WTC11 (cell line): ENCODE measurements at places on chromosomes 1 and 21. TPM values are rescaled to one million over a fixed set of nuclear protein-coding genes. Genes with fewer than 3 reads are reported as not detected.

Gene RBBP5
- total RNA-seq, result 18.5 to 23.8 TPM (median 20.1 TPM) in 3 replicates

DNA sequence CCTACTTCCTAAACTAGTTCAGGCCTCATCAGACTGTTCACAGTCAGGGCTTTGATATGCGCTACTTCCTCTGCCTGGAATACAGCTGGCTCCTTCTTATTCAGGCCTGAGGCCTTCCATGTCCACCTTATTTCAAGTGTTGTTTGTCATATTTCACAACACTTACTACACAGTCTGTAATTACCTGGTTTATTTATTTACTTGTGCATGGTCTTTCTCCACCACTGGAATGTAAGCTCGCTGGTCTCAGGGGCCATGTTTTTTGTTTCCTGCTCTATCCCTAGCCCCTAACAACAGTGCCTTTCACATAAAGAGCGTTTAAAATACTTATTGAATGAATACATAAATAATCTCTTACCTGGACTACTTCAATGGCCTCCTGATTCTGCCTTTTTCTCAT is 4.6 kb upstream of the SRSF4 start:
- peak overlapping the region; percentile 98 for H3K27ac ChIP-seq
- DNase-seq, result no peak
- H3K36me3 ChIP-seq, result peaks cover 6% of the 10 kb centered on the region
- H3K4me1 ChIP-seq, result peaks cover 46% of the 10 kb centered on the region
- H3K4me3 ChIP-seq, result peak overlapping the region; percentile 24

- no peak overlapping the region for H3K4me3 ChIP-seq
- H3K27ac ChIP-seq, result no peak overlapping the region
- peaks cover 41% of the 10 kb centered on the region for H3K4me1 ChIP-seq
Observed at GRCh38 chr1:163535401-163535800, 213.6 kb downstream of the NUF2 start.

Gene TEKT2
- total RNA-seq, result 1.9 to 2.5 TPM (median 2.0 TPM) in 3 replicates

- no peak overlapping the region for H3K27ac ChIP-seq
- no peak overlapping the region for H3K4me3 ChIP-seq
- no peak for DNase-seq
- no peaks in the 10 kb centered on the region for H3K36me3 ChIP-seq
Observed at GRCh38 chr21:43345746-43346409, 81.1 kb downstream of the SIK1 start.

Gene GJB3
- total RNA-seq, result 0.34 to 0.48 TPM (median 0.46 TPM) in 3 replicates

Gene SDC3
- total RNA-seq, result 31.1 to 32.3 TPM (median 31.2 TPM) in 3 replicates

DNA sequence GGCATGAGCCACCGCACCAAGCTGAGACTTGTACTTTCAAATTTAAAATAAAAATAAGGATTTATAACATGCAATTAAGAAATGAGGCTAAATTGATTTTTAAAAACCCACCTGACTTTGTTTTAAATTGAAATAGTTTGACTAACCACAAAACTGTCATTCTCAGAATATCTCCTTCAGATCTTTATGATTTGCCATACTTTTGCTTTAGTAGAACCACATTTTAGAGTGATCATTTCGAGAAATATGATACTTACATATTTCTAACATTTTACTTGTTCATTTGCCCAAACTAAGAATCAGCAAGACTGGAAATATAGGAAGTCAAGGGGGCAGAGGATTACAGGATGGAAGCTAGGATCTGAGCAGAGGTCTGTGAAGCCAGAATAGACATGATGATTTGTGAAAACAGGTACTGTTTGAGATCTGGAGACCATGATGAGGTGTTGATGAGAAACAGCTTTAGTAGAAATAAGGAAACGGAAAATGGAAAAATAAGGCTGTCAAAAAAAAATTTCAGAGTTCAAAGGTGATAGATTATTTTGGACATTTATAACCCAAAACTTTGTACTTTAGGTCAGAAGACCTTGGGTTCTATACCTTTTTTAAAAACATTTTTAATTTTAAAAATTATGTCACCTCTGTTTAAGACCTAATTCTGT is 44.8 kb downstream of the GIPC2 start:
- no peaks in the 10 kb centered on the region for H3K27me3 ChIP-seq
- peaks cover 10% of the 10 kb centered on the region for H3K4me1 ChIP-seq
- H3K27ac ChIP-seq, result peak overlapping the region; percentile 16; the same call in 1 of the 2 replicates
- DNase-seq, result no peak

Gene OR2T34
- total RNA-seq, result not detected in 3 replicates

Gene AIRE
- total RNA-seq, result 0.05 to 0.09 TPM in 2 of 3 replicates, not detected in the other

DNA sequence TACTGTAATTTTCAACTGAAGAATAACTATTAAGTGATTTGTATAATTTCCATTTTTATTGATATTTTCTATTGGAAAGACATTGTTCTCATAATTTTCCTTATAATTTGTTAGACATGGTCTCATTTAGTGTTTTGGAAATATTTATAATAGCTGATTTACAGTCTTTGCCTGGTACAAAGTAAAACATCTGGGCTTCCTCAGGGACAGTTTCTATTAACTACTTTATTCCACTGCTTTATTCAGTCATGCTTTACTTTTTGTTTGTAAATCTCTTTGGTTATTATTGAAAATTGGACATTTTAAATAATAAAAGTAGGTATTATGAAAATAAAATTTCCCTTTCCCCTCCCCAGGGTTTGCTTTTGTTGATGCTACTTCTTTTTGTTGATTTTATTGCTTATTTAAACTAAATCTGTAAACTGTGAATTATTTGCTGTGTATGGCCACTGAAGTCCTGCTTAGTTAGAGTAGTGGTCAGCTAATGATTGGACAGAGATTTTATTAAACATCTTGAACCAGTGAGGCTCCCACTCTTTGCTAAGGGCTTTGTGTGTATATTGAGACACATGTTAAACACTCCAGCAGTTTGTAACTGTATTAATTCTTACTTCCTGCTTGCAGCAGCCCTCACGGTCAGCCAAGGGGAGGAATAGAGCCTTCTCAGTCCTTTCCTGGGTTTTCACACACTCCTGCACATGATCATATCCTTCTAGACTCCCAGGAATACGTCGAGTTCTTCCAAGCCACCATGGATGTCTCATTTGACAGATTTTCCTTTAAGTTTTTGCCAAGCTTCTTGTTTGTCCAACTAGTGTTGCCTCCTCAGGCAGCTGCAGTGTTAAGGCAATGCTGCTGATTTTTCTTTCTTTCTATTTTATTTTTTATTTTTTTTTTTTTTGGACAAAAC is 994.6 kb upstream of the PRMT6 start:
- peaks cover 10% of the 10 kb centered on the region for H3K4me1 ChIP-seq
- H3K27ac ChIP-seq, result no peak overlapping the region
- no peaks in the 10 kb centered on the region for H3K27me3 ChIP-seq
- no peaks in the 10 kb centered on the region for H3K36me3 ChIP-seq
- no peak overlapping the region for H3K4me3 ChIP-seq

GRCh38 chr1:6239950-6240768 is 3.8 kb upstream of the HES3 start:
- H3K36me3 ChIP-seq, result no peaks in the 10 kb centered on the region
- H3K4me1 ChIP-seq, result peaks cover 52% of the 10 kb centered on the region
- peak overlapping the region; percentile 59 for H3K4me3 ChIP-seq
- DNase-seq, result no peak
- H3K27me3 ChIP-seq, result peaks cover 9% of the 10 kb centered on the region

GRCh38 chr1:224988042-224988441 is 58.6 kb downstream of the DNAH14 start:
- no peaks in the 10 kb centered on the region for H3K4me1 ChIP-seq
- H3K27me3 ChIP-seq, result peaks cover 82% of the 10 kb centered on the region
- no peak overlapping the region for H3K27ac ChIP-seq

Gene PKP1
- total RNA-seq, result 0.18 to 0.41 TPM (median 0.24 TPM) in 3 replicates

- no peaks in the 10 kb centered on the region for H3K27me3 ChIP-seq
- H3K4me3 ChIP-seq, result no peak overlapping the region
- peak overlapping the region; percentile 17 for H3K27ac ChIP-seq
- peaks cover 25% of the 10 kb centered on the region for H3K4me1 ChIP-seq
Observed at GRCh38 chr1:85612704-85613361, 32.3 kb downstream of the CCN1 start.

- no peaks in the 10 kb centered on the region for H3K4me1 ChIP-seq
- H3K36me3 ChIP-seq, result no peaks in the 10 kb centered on the region
- no peak for DNase-seq
Observed at GRCh38 chr1:161816201-161816600, 50.1 kb downstream of the ATF6 start.

- H3K36me3 ChIP-seq, result no peaks in the 10 kb centered on the region
- peaks cover 10% of the 10 kb centered on the region; the same call in 1 of the 2 replicates for H3K4me1 ChIP-seq
- H3K4me3 ChIP-seq, result no peak overlapping the region
- DNase-seq, result no peak
- peaks cover 25% of the 10 kb centered on the region for H3K27me3 ChIP-seq
Observed at GRCh38 chr1:1596493-1597274, 3.3 kb downstream of the FNDC10 start.

GRCh38 chr1:180854001-180854400 is 58.7 kb upstream of the KIAA1614 start:
- peak overlapping the region; percentile 66; the same call in 1 of the 2 replicates for H3K27ac ChIP-seq
- DNase-seq, result no peak
- peaks cover 2% of the 10 kb centered on the region; the same call in 1 of the 2 replicates for H3K36me3 ChIP-seq
- H3K27me3 ChIP-seq, result no peaks in the 10 kb centered on the region

Gene PLXNA2
- total RNA-seq, result 2.4 to 4.2 TPM (median 3.5 TPM) in 3 replicates

DNA sequence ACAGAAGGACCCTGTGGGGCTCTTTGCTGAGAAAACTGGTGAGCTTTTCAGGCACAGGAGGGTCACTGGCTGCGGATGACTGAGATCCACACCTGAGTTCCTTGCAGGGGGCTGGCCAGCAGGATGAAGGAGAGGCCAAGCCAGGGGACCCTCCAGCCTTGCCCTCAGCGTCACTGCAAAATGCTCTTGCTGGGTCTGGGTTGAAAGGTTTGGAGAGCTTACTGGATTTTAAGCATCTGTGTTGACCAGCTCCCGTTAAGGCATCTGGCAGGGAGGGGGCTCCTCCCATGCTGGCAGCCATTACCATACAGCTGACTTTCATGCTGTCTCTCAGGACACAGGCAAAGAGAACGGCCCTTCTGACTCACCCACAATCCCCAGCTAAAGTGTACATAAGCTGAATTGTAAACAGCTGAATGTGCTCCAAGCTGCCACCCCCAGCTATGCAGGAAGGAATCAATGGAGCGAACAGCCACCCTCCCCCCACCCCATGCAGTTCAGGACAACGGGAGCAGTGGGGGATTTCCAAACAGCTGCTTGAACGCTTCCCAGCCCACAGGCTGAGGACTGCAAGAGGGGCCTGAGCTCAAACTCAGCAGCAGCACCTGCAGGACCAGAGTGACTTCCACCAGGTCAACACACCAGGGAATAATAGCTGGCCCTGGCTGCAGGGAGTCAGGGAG is 21.3 kb upstream of the A3GALT2 start:
- peaks cover 63% of the 10 kb centered on the region for H3K4me1 ChIP-seq
- H3K36me3 ChIP-seq, result no peaks in the 10 kb centered on the region
- peak; percentile 46 for DNase-seq

DNA sequence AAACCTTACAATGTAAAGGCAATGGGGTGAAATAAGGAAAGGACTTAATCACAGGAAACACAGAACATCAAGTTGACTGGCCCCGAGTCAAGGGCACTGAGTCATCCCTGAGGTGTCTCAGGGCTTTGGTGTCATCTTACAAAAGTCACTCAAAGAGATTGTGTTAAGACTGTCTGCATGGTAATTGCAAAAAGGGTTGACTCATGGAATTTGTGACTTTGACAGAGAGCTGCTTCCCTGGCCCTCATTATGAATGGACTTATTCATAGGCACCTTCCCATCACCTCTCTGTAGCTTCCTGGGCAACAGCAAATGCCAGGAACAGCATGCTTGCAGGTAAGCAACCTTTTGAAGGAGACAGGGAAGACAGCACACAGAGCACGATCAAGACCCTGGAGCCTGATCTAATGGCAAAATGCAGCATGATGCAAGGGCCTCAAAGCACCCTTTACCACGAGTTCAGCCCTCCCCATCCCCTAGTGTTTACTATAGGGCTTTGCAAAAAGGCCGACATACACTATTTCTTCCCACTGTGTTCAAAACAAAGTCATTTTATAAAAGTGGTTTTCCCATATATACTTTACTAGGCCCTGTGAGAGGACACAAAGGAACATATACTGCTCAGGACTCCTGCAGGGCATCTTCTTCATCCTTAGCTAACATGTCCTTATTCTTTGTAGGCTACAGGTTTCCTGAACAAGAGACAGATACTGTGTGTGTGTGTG is 17.1 kb downstream of the ZP4 start:
- H3K4me3 ChIP-seq, result no peak overlapping the region
- H3K4me1 ChIP-seq, result peaks cover 24% of the 10 kb centered on the region
- H3K27me3 ChIP-seq, result no peaks in the 10 kb centered on the region

- DNase-seq, result no peak
- H3K4me1 ChIP-seq, result peaks cover 27% of the 10 kb centered on the region
- no peak overlapping the region for H3K4me3 ChIP-seq
- H3K36me3 ChIP-seq, result no peaks in the 10 kb centered on the region
Observed at GRCh38 chr21:29812947-29813346, 126.8 kb downstream of the GRIK1 start.

- H3K36me3 ChIP-seq, result peaks cover 10% of the 10 kb centered on the region; the same call in 1 of the 2 replicates
- DNase-seq, result no peak
- H3K4me1 ChIP-seq, result peaks cover 6% of the 10 kb centered on the region
- no peak overlapping the region for H3K27ac ChIP-seq
- H3K27me3 ChIP-seq, result no peaks in the 10 kb centered on the region
Observed at GRCh38 chr1:36133484-36133883, 8.5 kb upstream of the COL8A2 start.

DNA sequence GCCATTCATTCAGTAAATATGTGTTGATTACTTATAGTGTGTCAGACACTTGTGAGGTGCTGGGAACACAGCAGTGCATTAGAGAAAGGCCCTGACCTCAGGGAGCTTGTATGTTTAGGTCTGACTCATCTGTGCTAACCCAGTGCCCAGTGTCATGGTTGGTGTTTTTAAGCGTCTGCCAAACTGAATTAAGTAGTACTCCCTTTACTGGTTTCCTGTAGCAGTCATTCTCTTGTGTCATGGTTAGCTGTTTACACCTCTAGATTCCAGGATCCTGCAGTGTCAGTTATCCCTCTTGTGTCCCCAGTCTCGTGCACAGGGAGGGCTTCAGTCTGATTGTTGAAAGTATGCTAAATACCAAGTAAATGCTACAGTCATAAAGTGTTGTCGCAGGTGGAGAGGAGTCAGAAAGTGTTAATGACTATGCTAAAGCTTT is 14.2 kb downstream of the UCK2 start:
- DNase-seq, result no peak
- H3K27ac ChIP-seq, result peak overlapping the region; percentile 10
- no peaks in the 10 kb centered on the region for H3K36me3 ChIP-seq
- no peaks in the 10 kb centered on the region for H3K27me3 ChIP-seq
- H3K4me1 ChIP-seq, result peaks cover 74% of the 10 kb centered on the region

DNA sequence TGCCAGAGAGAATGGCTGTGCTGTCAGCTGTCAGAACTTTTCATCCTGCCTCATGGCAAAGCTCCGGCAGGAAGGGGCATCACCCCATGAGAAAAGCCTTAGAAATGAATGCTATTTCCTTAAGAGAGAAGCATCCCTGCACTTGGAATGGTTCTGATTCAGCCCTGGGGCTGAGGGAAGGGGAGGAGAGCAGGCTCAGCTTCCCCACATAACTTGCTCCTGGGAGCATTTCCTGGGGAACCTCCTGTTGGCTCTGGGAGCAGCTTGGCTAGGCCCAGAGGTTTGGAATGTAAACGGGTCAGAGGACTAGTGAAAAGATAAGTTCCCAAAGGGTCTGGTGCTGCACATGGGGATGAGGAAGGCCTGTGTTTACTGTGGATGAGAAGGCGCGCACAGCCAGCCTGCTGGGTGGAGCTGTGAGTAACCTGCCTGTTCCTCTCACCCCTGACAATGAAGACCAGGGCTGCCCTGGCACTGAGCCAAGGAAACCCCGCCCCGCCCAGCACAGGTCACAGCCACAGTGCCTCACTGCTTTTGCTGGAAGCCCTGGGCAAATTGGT is 5.0 kb downstream of the PRELP start:
- H3K36me3 ChIP-seq, result no peaks in the 10 kb centered on the region
- DNase-seq, result peak; percentile 45
- no peaks in the 10 kb centered on the region; the same call in 1 of the 2 replicates for H3K27me3 ChIP-seq
- no peak overlapping the region for H3K27ac ChIP-seq
- no peak overlapping the region for H3K4me3 ChIP-seq
